ENCODE measurements at places on chromosomes 12 and 14.

DNA sequence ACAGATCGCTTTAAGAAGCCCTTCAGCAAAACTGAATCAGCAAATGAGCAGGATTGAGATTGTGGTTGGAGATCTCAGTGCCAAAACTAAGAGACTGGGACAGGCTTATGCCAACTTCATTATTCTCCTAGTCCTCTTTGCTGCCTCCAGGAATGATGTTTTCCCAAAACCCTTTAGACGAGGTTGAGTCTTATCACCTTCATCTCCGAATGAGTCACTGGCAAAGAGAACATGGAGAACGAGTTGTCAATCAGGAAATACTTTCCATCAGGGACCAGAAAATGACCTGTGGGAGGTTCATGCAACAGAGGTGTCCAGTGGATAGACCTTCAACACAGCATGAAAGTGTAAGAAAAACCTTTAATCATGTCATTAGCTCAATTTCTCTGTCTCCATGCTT is 461.5 kb downstream of the RMST start:
- no peak for DNase-seq

- DNase-seq = no peak
Measured at GRCh38 chr14:79378020-79378419, 833.3 kb downstream of the DIO2 start.

GRCh38 chr12:42370013-42370412 is 44.0 kb downstream of the PPHLN1 start:
- DNase-seq = no peak

DNA sequence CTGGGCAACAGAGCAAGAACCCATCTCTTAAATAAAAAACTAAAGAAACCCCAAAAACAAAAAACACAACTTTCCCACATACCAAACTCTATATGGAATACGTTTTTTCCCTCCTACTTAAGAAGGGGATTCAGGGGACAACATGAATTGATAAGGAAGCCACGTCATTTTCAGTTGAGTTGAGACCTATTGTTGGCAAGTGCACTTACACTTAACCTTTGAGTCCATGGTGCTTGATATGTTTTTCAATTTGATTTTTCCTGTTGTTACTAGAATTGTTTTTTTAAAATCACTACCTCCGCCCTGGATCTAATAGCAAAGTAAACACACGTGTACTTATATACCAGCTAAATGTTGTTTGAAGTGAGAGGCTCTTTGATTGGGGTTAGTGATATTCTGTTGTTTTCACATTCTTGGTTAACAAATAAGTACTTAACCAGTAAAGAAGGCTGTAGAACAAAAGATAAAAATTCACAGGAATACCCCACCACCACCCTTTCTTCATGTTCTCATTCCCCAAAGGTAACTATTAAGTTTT is 2.0 kb downstream of the FAM177A1 start:
- DNase-seq = no peak
